ENCODE measurements at places on chromosomes 3 and 15.

DNA sequence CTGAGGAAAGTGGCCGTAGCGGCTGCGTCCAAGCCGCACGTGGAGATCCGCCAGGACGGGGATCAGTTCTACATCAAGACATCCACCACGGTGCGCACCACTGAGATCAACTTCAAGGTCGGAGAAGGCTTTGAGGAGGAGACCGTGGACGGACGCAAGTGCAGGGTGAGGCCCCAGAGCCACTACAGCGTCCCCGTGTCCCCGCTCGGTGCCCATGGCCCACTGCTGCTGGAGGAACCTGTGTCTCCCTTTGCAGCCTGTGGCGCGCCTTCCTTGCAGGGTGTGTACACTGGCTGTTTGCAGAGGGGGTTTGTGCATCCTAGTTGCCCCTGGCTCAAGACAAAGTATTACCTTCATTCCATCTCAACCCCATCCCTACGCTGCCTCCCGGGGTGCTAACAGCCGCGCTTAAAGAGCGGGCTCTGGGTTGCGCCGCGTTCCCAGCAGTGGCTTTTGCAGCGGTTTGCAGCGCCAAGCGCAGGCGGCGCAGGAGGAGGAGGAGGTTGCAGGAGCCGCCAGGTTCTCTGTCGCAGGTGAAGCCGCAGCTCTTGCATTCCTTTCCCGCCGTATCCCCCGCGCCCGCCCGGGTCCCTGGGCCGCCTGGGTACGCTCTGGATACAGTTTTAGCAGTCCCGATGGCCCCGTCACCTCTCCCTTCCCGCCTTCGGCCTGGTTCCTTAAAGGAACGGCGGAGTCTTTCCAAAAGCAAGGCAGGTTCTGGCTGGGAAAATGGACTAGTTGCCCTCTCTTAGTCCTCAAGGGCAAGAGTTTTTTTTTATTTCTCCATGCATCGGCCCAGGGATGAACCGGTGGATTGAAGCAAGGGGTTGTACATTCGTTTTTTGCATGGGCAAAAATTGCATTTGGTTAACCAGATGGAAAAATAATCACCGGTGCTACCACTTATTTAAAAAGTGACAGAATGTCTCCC lies 1.2 kb downstream of the CRABP1 start:
- DNase-seq, result no peak

- DNase-seq, result no peak
Observed at GRCh38 chr15:62380011-62380410, 214.9 kb upstream of the C2CD4B start.

DNA sequence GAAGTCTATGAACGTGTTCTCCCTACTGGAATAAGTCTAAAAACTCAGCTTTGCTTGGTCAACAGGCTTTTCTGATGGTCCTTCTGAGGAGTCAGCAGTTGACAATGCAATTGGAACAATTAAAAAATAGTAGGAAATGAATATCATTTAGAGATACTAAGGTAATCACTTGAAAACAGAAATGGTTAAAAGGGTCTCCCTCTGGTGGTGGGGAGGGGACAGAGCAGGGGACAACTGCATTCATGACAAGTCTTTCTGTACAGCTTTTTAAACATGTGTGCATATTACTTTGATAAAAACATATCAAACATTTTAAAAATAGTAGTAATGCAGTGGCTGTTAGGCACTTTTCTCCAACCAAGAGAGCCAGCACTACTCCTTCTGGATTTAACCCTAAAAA lies 119.9 kb upstream of the FHIT start:
- DNase-seq, result peak; percentile 8

DNA sequence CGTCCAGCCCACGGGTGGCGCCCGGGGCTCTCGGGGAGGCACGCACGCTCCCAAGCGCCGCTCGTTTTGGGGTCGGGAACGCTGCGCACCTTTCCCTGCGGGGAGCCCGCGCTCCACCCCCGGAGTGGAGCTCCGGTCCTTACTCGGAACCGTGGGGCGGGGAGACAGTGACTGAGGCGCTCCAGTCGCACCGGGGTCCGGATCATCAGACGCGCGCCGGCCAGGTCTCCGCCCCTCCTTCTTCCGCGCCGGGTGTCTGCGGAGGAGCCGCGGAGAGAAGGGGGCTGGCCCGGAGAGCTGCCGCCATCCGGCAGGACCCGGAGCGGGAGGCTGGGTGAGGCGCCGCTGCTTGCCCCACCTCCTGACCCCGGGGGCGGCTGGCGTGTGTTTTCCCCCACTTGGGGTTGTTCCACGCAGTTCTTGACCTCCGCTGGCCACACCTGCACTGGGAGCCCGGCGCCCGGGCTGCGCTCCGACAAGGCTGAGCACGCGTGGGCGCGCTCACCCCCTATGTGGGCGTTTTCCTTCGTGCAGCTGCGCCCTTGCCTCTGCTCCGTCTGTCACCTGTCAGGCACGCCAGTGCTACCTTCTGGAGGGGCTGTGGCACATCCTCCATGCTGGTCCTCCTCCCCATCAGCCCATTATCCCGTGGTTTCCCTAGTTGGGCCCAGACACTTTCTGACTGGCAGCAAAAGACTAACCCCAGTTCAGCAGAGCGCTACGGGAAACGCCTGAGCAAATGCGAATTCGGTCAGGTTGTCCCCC lies at the start of gene MCF2L2:
TSS of gene MCF2L2 (minus strand) at position 173 of the 765 bp plus-strand sequence. CDS start 642 bp downstream, outside the sequence.
- no peak for DNase-seq

- DNase-seq, result peak; percentile 53
Observed at GRCh38 chr3:106824856-106825255, 552.4 kb upstream of the CCDC54 start.

GRCh38 chr15:91936182-91936775 lies 82.8 kb downstream of the SLCO3A1 start:
- no peak for DNase-seq

DNA sequence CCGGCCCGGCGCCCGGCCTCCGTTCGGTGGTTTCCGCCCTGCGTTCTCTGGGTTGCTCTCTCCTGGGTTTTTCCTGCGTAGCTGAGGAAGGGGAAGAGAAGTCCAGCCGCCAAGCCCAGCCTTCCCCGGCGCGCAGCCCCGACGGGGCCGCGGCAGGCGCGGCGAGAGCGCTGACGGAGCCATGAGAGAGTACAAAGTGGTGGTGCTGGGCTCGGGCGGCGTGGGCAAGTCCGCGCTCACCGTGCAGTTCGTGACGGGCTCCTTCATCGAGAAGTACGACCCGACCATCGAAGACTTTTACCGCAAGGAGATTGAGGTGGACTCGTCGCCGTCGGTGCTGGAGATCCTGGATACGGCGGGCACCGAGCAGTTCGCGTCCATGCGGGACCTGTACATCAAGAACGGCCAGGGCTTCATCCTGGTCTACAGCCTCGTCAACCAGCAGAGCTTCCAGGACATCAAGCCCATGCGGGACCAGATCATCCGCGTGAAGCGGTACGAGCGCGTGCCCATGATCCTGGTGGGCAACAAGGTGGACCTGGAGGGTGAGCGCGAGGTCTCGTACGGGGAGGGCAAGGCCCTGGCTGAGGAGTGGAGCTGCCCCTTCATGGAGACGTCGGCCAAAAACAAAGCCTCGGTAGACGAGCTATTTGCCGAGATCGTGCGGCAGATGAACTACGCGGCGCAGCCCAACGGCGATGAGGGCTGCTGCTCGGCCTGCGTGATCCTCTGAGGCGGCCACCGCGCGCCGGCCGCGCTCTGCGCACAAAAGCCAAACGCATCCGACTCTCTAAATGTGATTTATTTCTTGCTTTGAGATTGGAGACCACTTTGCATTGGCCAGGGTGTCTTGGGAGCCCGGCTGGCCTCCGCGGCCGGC lies 727 bp downstream of the RAP2B start:
- DNase-seq, result no peak

- no peak for DNase-seq
Observed at GRCh38 chr15:59818336-59818735, 129.2 kb upstream of the BNIP2 start.

GRCh38 chr15:32994810-32995424 lies 199.6 kb downstream of the FMN1 start:
- peak; percentile 55 for DNase-seq

DNA sequence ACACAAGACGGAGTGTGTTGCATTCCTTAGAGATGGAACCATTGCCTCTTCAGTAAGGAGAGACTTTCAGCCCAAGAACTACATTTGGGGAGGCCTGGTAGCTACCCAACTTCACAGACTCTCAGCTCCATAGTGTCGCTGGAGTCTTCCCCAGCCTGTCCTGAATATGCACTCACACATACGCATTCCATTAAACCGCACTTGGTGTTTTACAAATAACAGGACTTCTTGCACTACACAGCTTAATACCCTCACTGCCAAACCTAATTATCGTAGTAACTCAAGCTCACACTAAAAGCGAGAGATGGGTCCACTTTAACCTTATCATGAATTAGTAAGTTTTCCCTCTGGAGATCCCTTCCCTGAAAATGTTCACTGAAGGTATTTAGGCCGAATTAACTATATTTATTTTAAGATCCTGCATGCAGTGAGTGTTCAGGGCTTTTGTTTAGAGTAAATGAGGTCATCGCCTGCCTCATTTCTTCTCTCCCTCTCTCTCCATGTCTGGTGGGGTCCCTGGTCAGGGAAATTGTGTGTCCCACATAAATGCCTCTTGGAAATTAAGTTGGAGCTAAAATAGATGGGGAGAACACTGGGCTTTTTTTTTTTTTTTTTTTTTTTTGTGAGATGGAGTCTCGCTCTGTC lies 171.9 kb downstream of the FAM43A start:
- DNase-seq, result no peak

- DNase-seq, result no peak
Observed at GRCh38 chr3:45442679-45443253, 54.4 kb downstream of the LARS2 start.

GRCh38 chr3:195178124-195178910 lies 92.6 kb downstream of the XXYLT1 start:
- no peak for DNase-seq

GRCh38 chr3:138950006-138950644 lies 3.1 kb downstream of the FOXL2NB start:
- no peak for DNase-seq

- peak; percentile 63 for DNase-seq
Observed at GRCh38 chr3:192831111-192831644, 86.5 kb downstream of the MB21D2 start.

- no peak for DNase-seq
Observed at GRCh38 chr3:11495948-11496557, 147.7 kb downstream of the VGLL4 start.

DNA sequence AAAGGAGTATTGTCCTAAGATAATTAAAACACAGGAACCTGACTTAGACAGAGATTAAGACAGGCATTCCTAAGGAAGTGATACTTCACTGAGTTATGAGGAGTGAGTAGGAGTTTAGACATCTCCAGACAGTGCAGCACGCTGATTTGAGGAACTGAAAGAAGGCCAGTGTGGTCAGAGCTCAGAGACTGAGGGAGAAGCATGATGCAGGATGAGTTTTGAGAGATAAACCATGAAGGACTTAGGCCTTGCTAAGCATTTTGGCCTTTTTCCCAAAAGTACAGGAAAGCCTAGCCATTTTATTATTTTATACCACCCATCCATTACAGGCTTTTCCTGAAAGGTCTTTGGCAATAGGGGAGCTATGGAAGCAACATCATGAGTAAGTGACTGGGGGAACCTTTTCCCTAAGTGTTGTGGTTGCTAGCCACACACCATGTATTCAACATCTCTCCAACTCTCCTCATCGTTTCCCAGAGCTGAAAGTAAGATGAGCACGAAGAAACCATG lies 375.6 kb upstream of the TPRG1 start:
- peak; percentile 67 for DNase-seq

DNA sequence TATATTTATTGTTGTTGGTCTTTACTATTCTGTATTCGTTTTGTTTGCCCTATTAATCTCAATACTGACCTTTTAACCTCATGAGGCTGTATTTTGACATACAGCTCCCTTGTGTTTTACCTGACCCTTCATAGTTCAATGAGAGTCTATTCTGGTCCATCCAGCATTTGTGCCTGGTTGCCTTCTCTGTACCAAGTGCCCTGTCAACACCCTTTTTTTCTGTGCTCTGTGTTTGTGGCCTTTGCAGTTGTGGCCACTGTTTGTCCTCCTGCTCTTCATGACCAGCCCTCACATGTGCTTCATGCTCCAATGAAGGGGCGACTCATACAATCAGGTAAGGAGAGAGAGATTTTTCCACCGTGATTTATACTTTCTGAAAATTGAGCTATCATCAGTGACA lies 368.2 kb downstream of the IL20RB start:
- DNase-seq, result no peak

DNA sequence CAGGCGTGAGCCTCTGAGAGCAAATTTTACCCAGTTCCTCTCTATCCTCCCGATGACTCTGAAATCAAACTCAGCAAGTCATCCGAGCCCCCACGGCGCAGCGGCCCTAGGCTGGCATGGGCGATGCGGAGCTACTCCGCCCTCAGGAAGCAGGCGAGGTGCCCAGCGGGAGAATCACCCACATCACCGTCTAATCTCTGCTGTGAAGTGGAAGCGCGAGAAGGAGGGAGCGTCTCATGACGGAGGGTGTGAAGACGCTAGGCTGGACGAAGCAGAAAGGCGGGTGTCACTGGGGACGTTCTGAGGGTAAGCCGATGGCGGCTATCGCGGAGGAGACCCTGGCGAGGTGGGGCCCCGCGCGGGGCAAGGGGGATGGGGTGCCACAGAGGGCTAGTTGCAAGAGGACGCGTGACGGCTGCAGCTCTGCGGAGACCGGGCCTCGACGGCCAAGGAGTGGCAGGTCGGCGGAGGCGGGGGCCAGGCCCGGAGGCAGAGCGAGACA lies 9.1 kb upstream of the GNAI2 start:
- peak; percentile 47 for DNase-seq

DNA sequence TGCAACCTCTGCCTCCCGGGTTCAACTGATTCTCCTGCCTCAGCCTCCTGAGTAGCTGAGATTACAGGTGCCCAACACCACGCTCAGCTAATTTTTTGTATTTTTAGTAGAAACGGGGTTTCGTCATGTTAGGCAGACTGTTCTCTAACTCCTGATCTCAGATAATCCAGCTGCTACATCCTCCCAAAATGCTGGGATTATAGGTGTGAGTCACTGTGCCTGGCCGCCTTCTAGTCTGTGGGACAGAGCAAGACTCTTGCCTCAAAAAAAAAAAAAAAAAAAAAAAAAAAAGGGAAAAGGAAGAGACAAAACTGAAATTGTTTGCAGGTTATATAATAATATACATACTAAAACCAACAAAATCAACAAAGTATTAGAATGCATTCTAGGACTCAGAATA lies 215.2 kb downstream of the PCCB start:
- DNase-seq, result no peak

GRCh38 chr3:56788521-56788920 lies 13.2 kb downstream of the ARHGEF3 start:
- no peak for DNase-seq

GRCh38 chr15:68479870-68480269 lies 47.9 kb upstream of the ITGA11 start:
- DNase-seq, result no peak

DNA sequence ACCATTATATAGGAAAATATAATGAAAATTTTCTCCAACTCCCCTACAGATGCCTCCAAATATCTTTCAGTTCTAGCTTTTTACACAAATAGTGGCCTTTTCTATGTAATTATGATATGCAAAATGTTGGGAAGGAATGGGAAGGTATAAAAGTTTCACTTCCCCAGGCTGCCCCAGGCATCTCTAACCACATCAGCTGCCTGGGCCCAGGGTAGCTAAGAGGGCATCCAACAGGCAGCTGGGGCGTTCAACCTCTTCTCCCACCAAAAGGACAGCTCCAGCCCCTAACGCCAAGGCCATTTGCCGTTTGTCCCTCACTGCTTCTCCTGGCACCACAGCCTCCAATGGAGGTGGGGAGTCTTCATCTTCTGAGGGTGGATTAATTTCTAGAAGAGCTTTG lies 188.1 kb upstream of the TSC22D2 start:
- no peak for DNase-seq
